NCI-H2107 (cell line): ENCODE measurements at places on chromosomes 2 and 18.

GRCh38 chr2:188813857-188814256 lies 160.3 kb upstream of the COL3A1 start:
- DNase-seq = no peak

- DNase-seq = no peak
These were observed 33.4 kb upstream of the DYSF start for GRCh38 chr2:71419976-71420375.

GRCh38 chr2:111176867-111177266 lies 56.2 kb downstream of the BCL2L11 start:
- DNase-seq = no peak

- DNase-seq = no peak
These were observed 27.0 kb downstream of the GCA start for GRCh38 chr2:162370931-162371330.

GRCh38 chr18:7370802-7371201 lies 139.9 kb downstream of the LRRC30 start:
- no peak for DNase-seq

GRCh38 chr2:165815299-165816141 lies 21.5 kb upstream of the GALNT3 start:
- no peak for DNase-seq

- no peak for DNase-seq
These were observed 940.9 kb downstream of the SLC4A3 start for GRCh38 chr2:220568296-220568695.

DNA sequence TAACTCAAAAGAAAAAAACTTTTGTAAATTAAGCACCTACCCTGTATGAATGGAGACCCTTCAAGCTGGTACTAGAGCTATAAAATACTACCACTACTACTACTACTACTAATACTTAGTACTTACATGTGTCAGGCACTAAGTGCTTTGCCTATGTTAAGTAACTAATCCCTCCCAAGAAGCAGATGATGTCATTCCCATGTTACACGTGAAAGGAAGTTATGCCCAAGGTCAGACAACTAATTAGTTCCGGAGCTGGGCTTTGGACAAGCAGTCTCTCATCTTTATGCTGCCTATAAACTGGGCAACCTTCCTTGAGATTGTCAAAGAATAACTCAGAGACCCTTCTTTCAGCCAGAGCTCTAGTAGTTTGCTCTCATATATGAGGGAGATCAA lies 13.9 kb upstream of the ATP6V1B1 start:
- DNase-seq = no peak

DNA sequence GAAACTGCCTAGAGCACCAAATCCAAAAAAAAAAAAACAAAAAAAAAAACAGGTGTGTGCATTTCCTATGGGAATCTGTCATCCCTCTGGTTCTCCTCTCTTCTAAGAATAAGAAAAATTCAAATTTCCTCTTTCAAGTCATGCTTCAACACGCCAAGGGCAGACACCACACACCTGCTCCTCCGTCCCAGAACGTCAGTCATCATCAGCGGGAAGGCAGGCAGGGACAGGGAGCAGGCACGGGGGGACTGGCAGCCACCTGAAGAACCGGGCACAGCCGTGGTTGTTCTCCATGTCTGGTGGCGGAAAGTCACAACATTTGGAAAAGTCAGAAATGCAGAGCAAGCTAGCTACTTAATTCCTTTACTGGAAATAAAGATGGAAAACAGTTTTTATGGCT lies 214.8 kb downstream of the IKZF2 start:
- no peak for DNase-seq

DNA sequence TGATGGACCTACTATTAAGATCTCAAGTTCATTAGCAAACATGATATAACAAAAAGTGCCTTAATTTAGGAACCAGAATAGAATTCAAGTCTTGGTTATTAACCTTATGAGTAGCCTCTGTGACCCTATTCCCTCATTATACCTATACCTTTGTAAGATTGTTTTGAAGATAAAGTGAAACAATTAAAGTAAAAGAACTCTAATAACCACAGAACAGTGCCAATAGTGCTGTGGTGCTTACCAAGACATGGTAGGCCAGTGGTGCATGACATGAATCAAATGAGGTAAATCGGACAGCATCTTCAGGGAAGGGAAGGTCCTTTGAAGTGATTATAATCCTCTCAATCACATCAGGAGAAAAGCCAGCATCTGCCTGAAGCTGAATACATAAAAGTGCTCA lies 36.4 kb downstream of the METTL4 start:
- DNase-seq = no peak

DNA sequence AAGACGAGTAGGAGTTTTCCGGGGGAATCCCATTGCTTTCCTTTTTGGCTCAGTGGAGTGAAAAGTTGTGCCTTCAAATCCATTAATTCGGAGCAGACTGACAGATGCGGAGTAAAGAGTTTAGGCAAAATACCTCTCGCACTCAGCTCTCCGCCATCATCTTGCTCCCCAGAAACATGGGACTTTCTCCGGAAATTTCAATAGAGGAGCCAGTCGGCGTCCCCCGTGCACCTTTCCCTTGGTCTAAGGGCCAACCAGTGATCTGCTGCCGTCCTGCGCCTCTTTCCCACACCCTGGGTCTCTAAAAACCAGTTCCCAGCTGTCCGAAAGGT lies 318 bp downstream of the TYW5 start:
- peak; percentile 47 for DNase-seq

DNA sequence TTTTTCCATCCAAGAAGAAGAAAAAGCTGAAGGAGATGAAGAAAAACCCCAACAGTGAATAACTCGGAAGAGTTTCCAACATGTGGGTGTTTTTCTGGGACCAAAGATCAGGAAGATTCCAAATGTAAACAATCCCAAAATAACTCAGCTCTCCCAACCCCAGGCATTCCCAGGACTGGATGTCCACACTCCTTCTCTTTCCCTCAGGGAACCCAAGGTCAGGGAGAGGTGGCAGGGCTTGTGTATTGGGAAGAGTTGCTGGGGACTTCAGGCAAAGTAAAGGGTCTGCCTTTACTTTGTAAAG lies 268.0 kb downstream of the DYSF start:
- DNase-seq = no peak

DNA sequence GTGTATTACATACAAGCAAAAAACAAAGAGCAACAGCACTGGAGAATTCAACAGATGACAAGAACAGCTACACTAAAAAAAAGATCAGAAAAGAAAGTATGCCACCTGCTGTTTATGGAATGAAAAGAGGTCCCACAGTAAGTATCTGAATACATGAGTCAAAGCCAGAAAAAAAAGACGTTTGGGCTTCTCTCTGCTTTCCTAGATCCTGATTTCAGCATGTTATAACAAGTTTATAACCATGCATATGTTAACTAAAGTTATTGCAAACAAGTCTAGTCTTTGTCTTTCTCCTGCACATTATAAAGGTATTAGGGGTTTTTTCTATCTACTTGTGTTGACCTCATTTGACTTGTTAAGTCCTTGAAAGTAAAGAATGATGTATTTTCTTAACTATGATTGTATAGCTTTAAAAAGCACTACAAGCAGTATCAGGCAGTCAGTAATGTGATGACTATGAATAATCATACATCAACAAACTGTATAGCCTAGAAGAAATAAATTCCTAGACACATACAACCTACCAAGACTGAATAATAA lies 108.5 kb upstream of the COL5A2 start:
- DNase-seq = no peak

DNA sequence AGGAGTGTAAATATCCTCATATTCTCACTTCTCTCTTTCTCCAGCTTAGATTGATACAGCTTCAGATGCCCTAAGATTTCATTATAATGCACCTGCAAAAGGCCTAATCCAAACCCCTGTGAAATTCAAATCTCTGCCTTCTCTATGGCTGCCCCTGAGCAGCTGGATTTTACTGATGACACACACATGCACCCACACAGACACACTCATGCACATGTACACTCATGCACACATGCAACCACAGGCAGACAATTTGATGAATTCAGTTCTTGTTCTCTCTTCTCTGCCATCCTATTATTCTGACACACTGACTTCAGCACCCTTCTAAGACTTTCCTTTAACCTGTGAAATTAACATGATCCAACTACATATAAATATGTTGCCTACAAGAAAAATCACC lies 563.2 kb downstream of the RNF144A start:
- no peak for DNase-seq

GRCh38 chr2:109336296-109336695 lies 207.3 kb downstream of the SH3RF3 start:
- DNase-seq = no peak

GRCh38 chr2:219272995-219273394 lies 6.2 kb upstream of the DNAJB2 start:
- no peak for DNase-seq

GRCh38 chr18:32801228-32801627 lies 28.4 kb upstream of the KLHL14 start:
- DNase-seq = no peak

DNA sequence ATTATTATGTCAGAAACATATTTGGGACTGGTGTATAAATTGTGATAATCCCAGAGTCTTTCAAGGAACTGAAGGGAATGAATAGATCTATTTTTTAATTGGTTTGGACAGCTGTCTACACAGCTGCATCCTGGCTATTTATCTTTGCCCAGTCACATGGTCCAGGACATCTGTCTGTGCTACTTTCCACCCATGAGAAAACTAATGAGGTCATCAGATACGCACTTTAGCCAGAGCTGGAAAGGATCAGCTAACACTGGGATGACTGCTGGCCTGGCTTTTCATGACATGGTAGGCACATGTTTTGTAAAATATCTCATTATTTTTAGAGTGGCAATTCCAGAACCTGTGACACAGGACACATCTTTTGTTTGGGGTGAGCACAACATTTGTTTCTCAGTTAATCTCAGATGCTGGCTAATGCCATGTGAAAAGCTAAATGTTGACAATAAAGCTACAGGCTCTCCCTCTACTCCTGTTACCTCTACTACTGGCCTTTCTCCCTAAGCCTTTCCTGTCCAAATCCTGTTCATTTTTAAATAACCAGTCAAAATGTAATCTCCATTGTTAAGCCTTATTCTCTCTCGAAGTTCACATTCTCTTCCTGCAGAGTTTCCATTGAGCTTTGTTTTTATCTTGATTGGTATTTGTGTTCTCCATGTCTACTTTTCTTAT lies 500.7 kb downstream of the RIT2 start:
- DNase-seq = peak; percentile 36

GRCh38 chr18:62625019-62625418 lies 90.3 kb upstream of the PHLPP1 start:
- no peak for DNase-seq

DNA sequence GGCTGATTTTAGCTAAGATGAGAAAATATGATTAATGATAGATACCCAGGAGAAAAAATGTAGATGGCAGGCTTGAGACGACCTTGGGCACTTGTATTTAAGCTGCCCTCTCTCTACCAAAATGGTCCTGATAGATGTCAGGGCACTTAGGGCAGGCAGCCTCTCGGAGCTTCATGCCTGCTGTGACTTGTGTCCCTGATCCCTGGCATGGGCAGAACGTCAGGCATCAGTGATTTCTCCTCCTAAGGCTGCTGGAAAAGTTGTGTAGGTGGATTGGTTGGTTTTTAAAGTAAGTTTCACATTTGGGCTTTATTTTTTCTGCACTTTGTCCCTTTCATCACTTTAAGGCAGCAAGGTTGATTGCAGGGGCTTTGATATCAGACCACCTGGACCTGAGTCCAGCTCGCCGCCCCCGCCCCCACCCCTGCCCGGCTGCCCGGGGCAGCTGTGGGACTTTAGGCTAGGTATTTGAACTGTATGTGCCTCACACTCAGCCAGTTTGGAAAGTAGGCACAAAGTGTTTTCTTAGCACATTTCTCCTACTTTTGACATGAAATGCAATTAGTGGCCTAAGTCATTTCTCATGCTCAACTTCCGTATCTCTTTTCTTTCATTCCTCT lies 35.0 kb upstream of the SCLY start:
- no peak for DNase-seq

- no peak for DNase-seq
These were observed 23.7 kb downstream of the B3GNT2 start for GRCh38 chr2:62219407-62220159.

DNA sequence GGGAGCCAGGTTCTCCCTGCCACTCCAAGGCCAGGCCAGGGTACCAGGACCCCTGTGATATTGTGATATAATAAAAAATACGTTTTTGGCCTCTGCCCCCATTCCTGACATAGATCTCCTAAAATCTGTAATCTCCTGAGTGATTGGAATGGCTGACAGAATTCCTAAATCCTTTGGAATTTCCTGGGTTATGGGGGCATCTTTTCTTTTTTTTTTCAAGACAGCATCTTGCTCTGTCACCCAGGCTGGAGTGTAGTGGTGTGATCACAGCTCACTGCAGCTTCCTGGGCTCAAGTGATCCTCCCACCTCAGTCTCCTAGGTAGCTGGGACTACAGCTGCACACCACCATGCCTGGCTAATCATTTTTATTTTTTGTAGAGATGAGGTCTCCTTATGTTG lies 26.2 kb upstream of the TUBB6 start:
- no peak for DNase-seq

DNA sequence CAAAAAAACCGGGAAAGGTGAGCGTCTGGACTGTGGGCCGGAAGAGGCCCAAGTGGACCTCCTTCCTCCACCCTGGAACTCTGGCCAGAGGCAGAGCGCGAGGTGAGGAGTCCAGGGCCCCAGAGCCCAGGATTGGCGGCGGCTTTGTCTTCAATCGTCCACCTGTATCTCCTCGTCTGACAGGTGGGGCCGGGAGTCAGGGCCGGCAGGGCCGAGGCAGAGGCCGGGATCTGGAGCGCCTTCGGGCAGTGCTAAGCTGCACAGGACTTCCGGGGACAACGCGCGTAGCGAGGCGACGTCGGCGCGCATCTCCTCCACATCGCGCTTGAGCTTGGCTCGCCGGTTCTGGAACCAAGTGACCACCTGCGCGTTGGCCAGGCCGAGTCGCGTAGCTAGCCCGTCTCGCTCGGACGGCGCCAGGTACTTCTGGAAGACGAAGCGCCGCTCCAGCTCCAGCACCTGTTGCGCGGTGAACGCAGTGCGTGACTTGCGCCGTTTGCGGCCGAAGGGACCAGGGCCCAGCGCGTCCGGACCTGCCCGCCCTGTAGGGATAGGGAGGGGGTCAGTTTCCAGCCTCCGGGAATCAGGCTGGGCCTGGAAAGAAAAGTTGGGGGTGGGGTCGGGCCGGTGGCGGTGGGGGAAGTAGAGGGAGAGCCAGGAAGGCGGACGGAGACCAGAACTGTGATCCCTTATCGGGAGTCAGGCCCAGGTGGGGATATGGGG lies 1.5 kb downstream of the LBX2 start:
- no peak for DNase-seq

- DNase-seq = no peak
These were observed 70.9 kb downstream of the PTRHD1 start for GRCh38 chr2:24722141-24722790.

GRCh38 chr2:236744281-236744705 lies 174.7 kb downstream of the ACKR3 start:
- no peak for DNase-seq

DNA sequence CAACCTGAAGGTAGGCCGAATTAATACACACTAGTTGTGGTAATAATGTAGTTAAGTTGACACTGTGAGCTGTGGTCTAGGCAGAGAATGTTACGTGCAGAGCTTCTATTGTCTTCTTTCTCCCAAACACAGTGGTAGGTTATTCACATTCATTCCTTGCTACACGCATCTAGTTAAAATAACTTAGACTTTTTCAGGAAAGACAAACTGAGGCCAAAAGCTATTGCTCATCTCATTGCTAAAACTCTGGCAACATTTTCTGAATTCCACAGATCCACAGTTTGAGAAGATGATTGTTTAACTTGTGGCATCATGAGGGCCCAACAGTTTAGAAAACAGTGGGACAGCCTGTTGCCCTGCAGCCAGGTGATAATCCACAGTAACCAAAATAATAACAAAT lies 850.4 kb upstream of the FSHR start:
- no peak for DNase-seq
